ENCODE measurements at places on chromosomes 2 and 18.
A peak's percentile ranks its signal among the peaks of the same experiment; 100 is the strongest.

GRCh38 chr18:66734451-66734850 lies 130.6 kb upstream of the CDH19 start:
- DNase-seq: no peak

- no peak for DNase-seq
Observed at GRCh38 chr18:32983721-32984120, 210.9 kb upstream of the KLHL14 start.

GRCh38 chr18:9951022-9951859 lies 37.4 kb downstream of the VAPA start:
- DNase-seq: peak; percentile 42

- no peak for DNase-seq
Observed at GRCh38 chr2:99156891-99157290, 2.1 kb downstream of the LIPT1 start.

DNA sequence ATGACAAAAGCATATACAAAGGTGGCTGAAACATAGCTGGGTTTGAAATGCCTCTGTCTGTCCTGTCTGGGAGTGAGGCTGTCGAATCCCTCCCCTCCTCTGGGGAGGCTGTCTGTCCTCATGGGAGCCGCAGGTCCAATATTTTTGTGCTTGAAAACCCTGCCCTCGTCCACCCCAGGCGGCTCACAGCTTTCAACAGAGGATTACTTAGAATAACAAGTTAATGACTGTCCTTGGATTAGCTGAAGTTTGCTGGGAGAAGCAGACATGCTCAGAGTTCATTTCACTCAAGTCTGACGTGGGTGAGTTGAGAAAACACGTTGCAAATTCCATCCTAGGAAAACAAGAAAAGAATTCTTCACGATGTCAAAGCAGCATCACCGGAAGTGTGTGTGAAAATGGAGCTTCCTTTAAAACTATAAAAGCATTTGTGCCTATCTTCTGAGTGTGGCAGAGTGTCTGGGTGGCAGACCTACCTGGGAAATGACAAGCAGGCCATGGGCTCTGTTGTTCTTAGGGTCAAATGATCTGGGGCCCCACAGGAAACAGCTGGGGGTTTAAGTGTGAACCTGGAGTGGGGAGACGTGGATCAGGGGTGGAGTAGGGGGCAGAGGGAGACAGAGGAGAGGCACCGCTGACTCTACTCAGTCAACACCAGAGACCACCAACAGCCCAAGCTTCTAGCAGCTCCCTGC lies 77.1 kb downstream of the DDX1 start:
- DNase-seq: no peak

- DNase-seq: no peak
Observed at GRCh38 chr18:49471532-49471931, 11.1 kb upstream of the DYM start.

GRCh38 chr2:167749016-167749415 lies 498.4 kb downstream of the STK39 start:
- DNase-seq: no peak

GRCh38 chr2:120768112-120769048 lies 32.7 kb downstream of the GLI2 start:
- no peak for DNase-seq

DNA sequence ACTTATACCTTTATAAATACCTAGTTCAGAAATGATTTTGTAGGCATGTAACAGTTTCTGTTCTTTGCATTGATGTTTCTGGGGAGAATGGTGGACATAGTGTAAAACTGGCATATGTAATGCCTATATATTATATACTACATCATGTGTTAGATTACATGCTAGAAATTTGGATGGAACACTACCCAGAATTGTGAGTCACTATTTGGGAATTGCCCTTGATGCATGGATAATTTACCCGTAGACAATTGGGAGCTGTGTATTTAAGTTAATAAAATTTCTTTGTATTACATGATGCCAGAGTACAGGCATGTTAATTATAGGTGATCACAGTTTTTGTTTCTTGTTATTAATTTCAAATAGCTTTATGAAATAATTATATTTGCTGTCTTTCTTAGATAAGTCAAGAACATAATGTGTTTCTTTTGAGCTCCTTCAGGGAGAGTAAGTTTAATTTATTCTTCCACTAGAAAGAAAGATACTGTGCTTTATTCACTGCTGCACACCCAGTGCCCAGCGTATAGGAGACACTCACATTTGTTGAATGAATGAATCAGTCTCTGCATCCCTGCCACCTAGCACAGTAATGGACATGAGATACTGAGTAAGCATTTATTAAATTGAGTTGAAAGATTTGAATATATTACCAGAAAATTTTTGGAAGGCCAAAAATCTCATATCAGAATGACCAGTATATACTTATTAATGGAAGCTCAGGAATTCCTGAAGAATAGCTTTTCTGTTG lies 16.9 kb downstream of the ACSL3 start:
- DNase-seq: no peak

DNA sequence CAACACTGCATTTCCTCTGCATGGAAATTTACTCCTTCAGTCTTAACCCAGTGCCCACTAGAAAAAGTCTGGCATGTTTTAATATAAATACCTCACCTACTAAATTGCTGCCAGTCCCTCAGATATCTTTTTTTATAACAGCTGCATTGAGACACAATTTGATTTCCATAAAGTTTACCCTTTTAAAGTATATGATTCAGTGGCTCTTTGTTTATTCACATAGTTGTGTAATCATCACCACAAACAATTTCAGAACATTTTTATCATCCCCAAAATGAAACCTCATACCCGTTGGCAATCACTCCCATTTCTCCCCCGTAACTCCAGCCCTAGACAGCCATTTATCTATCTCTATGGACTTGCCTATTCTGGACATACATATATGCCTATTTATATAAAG lies 17.0 kb upstream of the FRZB start:
- no peak for DNase-seq

Data from suppressor macrophage (primary cell).